GM12878 (cell line): ENCODE measurements at places on chromosomes 3 and 15.

DNA sequence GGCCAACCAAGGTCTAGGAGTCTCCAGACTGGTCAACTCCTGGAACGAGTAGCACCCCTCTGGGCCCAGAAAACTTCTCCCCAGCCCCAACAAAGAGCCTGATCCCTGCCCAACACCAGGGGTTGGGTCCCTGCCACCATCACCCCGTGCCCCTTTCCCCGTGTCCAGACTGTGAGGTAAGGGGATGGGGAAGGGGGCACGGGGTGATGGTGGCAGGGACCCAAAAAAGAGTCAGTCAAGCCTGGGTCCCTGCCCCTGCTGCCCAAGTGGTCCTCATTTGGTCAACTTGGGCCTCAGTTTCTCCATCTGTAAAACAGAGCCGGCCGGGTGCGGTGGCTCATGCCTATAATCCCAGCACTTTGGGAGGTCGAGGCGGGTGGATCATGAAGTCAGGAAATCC, 1.1 kb upstream of the NBEAL2 start:
- DNase-seq = no peak
- peak overlapping the region; percentile 96 for H3K4me3 ChIP-seq
- H3K36me3 ChIP-seq = no peaks in the 10 kb centered on the region
- H3K27me3 ChIP-seq = no peaks in the 10 kb centered on the region

- H3K36me3 ChIP-seq = no peaks in the 10 kb centered on the region
- no peaks in the 10 kb centered on the region for H3K27me3 ChIP-seq
- no peak for DNase-seq
- H3K4me3 ChIP-seq = peak overlapping the region; percentile 48; the same call in 1 of the 2 replicates
- peak overlapping the region; percentile 99 for H3K27ac ChIP-seq
Observed at GRCh38 chr15:83929619-83930018, 275.7 kb downstream of the ADAMTSL3 start.

GRCh38 chr15:58865425-58865880, 68.0 kb downstream of the SLTM start:
- H3K4me3 ChIP-seq = no peak overlapping the region
- H3K36me3 ChIP-seq = no peaks in the 10 kb centered on the region
- no peak for DNase-seq
- no peaks in the 10 kb centered on the region for H3K4me1 ChIP-seq

- no peaks in the 10 kb centered on the region for H3K36me3 ChIP-seq
- no peak for DNase-seq
- no peak overlapping the region for H3K4me3 ChIP-seq
- no peaks in the 10 kb centered on the region for H3K27me3 ChIP-seq
Observed at GRCh38 chr15:93235926-93236780, 147.1 kb upstream of the RGMA start.

GRCh38 chr15:70442616-70443321, 320.6 kb downstream of the UACA start:
- no peak overlapping the region for H3K27ac ChIP-seq
- peaks cover 20% of the 10 kb centered on the region for H3K27me3 ChIP-seq
- H3K4me3 ChIP-seq = no peak overlapping the region
- no peaks in the 10 kb centered on the region; the same call in 1 of the 2 replicates for H3K4me1 ChIP-seq
- DNase-seq = no peak

GRCh38 chr3:12286927-12287726, 1.7 kb upstream of the PPARG start:
- no peak overlapping the region for H3K27ac ChIP-seq
- peaks cover 12% of the 10 kb centered on the region for H3K27me3 ChIP-seq
- DNase-seq = no peak

DNA sequence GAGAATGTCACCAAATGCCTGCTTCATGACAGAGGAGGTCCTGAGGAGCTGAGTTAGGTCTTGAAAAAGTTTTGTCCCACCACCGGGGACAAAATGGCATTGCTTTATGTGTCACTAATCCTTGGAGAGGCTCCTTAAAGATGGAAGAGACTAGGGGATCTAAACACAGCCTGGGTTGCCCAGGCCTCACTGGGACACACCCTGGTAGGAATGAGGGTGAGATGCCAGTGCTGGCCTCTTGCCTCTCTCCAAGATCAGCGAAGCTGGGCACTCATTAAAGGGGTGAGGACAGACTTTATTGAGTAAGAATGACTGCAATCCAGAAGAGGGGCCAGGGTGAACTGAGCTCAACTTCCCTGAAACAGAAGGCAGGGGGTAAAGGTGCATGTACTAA, 58.5 kb upstream of the KLF13 start:
- no peaks in the 10 kb centered on the region for H3K36me3 ChIP-seq
- no peak overlapping the region for H3K27ac ChIP-seq
- no peak for DNase-seq
- no peak overlapping the region for H3K4me3 ChIP-seq
- no peaks in the 10 kb centered on the region for H3K27me3 ChIP-seq

DNA sequence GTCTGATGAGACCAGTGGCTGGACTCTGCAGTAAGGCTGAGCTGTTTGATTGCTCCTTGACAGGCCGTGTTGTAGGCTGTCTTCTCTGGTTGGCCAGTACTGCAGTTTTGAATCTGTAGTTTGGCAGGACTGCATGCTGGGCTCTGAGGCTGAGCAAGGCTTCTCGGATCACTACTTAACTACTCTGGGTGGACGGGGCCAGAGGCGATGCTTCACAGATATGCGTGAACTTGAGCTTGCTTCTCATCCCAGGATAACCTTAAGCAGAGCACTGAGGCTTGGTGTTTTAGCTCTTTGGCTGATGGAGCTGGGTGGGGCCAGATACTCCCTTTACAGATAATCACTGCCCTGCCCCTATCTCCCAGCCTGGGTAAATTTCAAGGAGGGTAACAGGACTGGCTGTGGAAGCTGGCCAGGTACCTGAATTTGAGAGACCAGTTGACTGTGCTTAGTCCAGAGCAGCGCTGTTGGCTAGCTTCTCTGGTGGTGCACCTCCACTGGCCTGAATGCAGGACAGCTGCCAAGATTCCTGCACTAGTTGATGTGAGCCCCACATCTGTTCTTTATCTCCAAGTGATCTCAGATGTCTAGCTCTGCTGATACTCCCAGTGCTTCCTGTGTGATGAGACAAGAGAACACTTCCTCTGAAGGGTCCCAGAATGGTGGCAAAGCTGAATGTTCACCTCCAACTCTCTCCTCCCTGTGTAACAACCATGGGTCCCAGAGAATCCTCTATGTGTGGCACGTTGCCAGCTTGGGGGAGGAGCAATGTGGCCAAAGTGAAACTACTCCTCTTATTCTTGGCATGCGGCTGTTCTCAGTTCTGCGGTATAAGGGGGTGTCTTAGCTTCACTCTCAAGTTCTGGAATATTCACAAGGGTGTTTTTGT, 37.9 kb downstream of the RPL39L start:
- H3K27me3 ChIP-seq = no peaks in the 10 kb centered on the region
- no peak for DNase-seq
- no peak overlapping the region for H3K27ac ChIP-seq

- no peaks in the 10 kb centered on the region for H3K27me3 ChIP-seq
- no peak overlapping the region for H3K27ac ChIP-seq
- H3K4me1 ChIP-seq = no peaks in the 10 kb centered on the region
- no peaks in the 10 kb centered on the region for H3K36me3 ChIP-seq
- no peak overlapping the region for H3K4me3 ChIP-seq
Observed at GRCh38 chr3:49199239-49199899, 28.0 kb downstream of the KLHDC8B start.

DNA sequence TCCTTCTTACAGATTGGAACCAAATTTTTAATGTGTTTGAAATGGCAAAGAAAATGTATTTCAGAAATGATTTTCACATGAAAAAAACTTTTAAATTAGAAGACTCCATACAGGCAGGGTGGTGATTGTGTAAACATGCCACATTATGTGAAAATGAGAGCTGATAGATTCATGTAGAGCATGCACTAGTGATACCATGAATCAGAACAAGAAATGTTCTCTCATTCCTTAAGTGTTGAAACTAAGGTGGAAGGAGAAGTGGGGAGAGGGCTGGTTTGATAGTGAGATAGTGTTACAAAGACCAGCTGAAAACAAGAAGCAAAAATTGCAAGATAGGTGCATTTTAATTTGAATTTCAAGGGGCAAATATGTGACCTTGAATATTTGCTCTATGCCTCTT, 100.3 kb downstream of the CCNL1 start:
- H3K4me1 ChIP-seq = peaks cover 33% of the 10 kb centered on the region
- no peaks in the 10 kb centered on the region for H3K36me3 ChIP-seq
- peak; percentile 42 for DNase-seq
- peak overlapping the region; percentile 23; the same call in 1 of the 2 replicates for H3K4me3 ChIP-seq
- H3K27me3 ChIP-seq = no peaks in the 10 kb centered on the region
- peak overlapping the region; percentile 55; the same call in 1 of the 2 replicates for H3K27ac ChIP-seq

GRCh38 chr15:100572362-100572983, 29.5 kb downstream of the LINS1 start:
- H3K4me1 ChIP-seq = peaks cover 9% of the 10 kb centered on the region
- H3K27me3 ChIP-seq = no peaks in the 10 kb centered on the region
- H3K27ac ChIP-seq = no peak overlapping the region
- H3K4me3 ChIP-seq = no peak overlapping the region

DNA sequence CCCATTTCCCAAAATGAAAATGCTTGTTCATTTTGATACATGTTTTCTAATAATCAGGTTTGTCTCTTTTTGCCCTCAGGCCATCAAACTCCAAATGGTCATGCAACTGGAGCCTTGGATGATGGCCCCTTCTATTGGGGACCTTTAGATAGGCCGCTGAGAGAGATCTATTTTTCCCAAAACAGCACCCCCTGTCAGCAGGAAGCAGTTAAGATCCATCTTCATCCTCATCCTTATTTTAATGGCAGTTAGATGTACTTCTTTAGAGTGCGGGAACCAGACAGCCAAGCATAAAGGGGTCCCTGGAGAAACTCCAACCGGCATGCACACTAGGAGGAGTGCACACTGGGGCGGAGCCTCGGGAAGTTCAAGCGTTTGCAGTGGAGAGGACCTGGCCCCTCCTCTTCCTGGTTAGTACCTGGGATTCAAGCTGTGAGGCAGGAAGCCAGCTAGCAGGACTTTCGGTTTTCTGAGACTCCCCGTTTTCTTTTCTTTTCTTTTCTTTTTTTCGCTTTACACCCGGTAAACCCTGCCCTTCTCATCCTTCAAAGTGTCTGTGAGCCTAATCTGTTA, 31.9 kb upstream of the STRIT1 start:
- H3K4me1 ChIP-seq = no peaks in the 10 kb centered on the region
- H3K4me3 ChIP-seq = no peak overlapping the region

GRCh38 chr15:81897057-81897677, 148.7 kb downstream of the MEX3B start:
- no peak for DNase-seq
- H3K36me3 ChIP-seq = no peaks in the 10 kb centered on the region
- no peaks in the 10 kb centered on the region for H3K27me3 ChIP-seq
- no peak overlapping the region for H3K27ac ChIP-seq
- H3K4me1 ChIP-seq = no peaks in the 10 kb centered on the region

DNA sequence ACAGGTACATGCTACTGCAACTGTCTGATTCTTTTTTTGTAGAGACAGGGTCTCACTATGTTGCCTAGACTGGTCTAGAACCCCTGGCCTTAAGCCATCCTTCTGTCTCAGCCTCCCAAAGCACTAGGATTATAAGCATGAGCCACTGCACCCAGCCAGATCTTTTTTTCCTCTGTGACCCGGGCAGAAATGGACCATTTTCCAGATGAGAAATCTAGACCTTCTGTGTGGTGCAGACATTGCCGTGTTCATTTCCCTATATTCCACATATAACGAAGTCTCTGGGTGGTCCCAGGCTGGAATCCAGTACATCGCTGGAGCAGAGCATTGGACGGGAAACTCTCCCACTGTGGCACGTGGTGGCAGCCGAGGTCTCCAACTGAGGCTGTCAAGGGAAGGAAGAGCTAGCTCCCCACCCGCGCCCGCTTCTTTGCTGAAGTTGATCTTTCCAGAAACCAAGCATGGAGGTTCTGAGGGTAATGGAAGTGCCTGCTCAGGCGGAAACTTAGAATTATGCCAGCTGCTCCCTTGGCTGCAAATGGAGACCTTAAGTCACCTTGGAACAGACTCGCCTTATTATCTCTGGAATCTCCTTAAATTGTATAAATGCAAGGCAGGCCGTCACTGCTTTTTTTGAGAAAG, 23.1 kb upstream of the TXNRD3 start:
- H3K27me3 ChIP-seq = peaks cover 2% of the 10 kb centered on the region; the same call in 1 of the 2 replicates
- 0 out of 2 replicates have a peak, but pooled peaks cover 3% of the 10 kb centered on the region for H3K4me1 ChIP-seq
- H3K4me3 ChIP-seq = no peak overlapping the region
- no peak overlapping the region for H3K27ac ChIP-seq

- H3K36me3 ChIP-seq = no peaks in the 10 kb centered on the region
- H3K4me3 ChIP-seq = no peak overlapping the region
- no peak overlapping the region for H3K27ac ChIP-seq
Observed at GRCh38 chr3:132161608-132162007, 126.8 kb upstream of the CPNE4 start.

- no peak overlapping the region for H3K27ac ChIP-seq
- no peaks in the 10 kb centered on the region for H3K36me3 ChIP-seq
- DNase-seq = no peak
- H3K4me1 ChIP-seq = no peaks in the 10 kb centered on the region
- no peak overlapping the region for H3K4me3 ChIP-seq
- H3K27me3 ChIP-seq = no peaks in the 10 kb centered on the region
Observed at GRCh38 chr3:33920511-33920910, 122.1 kb downstream of the PDCD6IP start.

DNA sequence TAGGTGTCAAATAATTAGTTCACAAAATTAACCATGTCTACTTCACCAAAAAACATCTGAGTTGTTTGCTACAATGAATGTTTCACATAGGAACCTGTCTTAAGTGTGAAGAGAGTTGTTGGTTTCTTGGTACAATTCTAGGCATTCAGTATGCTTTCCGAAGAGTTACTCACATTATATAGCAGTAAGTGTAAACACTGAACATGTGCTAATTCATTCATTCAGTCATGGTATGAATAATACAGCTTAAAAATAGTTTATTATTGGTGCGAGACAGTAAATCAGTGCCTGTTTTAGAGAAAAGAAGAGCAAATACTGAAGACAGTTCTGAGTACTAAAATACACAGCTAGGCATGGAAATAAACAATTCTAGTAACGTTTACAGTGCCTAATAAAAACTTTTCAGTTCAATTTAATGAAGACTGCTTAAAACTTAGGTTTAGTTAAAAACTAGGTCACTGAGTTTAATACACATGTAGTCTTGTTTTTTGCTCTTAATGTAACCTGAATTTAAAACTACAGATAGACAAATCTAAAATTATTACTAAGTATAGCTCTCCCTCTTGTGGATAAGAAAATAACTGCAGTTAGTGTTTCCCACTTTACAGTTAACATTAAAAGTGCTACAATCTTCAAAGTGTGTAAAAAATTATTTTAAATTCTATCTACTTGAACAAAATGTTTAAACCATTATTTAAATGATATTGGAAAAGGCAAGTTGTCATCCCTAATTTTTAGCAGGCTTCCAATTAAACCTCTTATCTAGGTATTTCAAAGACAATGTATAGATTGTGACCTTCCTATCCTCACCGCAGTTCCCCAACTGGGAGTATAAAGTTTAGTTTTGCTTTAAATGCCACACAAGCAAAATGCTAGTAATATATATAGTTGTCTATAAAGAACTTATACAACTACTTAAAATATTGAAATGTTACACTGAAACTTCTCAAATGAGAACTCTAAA, 20.1 kb upstream of the ZCWPW2 start:
- no peaks in the 10 kb centered on the region for H3K27me3 ChIP-seq
- no peaks in the 10 kb centered on the region for H3K4me1 ChIP-seq
- DNase-seq = no peak
- no peak overlapping the region for H3K4me3 ChIP-seq
- H3K36me3 ChIP-seq = peaks cover 13% of the 10 kb centered on the region
